Amniotic epithelial cell (primary cell): ENCODE measurements at places on chromosomes 6 and 20.

DNA sequence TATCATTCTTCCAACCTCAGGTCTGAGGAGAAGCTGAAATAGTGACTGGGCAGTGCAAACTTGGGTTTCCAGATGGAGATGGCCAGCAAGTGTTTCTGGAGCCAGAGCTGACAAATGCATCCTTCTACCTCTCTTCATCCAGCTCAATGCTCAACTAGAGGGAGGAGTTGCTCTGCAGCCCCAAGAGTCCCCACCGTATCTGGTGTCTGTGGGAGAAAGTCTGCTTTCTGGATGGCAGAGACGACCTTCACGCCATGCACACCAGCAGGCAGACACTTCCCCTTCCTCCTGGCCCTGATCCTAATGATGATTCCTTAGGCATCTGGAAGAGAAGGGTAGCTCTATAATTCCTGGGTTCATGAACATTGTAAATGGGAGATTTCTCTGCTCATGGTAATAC, 127.4 kb upstream of the SPACA1 start:
- no peak for DNase-seq

DNA sequence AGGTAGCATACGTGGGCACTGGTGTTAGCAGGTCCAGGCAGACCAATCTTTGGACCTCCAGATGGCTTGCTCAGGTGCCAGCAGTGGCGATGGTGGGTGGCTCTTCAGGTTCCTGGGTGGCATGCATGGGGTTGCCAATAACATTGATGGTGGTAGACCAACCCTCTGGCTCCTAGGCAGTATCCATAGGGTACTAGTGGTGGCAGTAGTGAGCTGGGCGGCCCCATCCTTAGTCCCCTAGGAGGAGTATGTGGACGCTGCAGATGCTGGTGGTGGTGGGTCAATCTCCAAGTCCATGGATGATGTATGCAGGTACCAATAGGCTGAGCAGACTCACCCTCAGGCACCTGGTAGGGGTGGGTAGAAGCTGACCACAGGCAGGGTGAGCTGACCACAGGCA, 70.6 kb downstream of the ZC2HC1B start:
- no peak for DNase-seq

- peak; percentile 41 for DNase-seq
These were observed 246.7 kb downstream of the CD109 start for GRCh38 chr6:73942592-73943186.

DNA sequence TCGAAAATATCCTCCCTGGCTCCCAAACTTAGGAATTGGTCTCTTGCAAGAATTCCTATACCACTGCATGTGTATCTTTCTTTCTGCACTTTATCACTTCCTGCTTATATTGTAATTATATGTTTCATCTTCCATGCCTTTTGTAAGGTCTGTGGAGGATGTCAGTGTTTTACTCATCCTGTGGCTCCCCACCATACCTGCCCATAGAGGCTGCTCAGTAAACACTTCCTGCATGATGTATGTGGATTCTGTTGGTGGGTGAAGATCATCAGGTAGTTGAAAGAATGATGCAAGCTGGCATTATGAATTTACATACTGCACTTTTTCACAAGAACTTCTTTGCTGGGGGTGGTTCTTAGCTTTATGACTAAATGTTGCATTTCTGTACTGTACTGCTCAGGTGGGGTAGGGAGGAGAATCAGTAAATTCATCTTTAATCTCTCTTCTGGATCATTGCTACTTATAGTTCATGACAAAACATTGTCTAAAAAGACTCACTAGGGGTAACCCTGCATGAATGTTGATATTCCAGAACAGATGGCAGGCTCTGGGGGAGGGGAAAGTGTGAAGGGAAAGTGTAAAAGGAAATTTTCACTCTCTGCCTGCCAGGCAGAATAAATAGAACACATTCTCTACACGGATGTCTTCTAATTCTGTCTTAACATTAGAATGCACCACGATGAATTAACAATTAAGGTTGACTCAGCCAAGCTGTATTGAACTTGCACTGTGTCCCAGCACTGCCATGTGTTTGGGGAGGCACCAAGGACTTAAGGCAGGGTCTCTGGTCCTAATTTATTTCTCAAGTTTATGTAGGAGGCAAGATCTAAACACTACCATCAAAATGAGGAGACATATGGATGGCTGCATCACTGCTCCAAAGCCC, 36.0 kb upstream of the KLHL31 start:
- no peak for DNase-seq

DNA sequence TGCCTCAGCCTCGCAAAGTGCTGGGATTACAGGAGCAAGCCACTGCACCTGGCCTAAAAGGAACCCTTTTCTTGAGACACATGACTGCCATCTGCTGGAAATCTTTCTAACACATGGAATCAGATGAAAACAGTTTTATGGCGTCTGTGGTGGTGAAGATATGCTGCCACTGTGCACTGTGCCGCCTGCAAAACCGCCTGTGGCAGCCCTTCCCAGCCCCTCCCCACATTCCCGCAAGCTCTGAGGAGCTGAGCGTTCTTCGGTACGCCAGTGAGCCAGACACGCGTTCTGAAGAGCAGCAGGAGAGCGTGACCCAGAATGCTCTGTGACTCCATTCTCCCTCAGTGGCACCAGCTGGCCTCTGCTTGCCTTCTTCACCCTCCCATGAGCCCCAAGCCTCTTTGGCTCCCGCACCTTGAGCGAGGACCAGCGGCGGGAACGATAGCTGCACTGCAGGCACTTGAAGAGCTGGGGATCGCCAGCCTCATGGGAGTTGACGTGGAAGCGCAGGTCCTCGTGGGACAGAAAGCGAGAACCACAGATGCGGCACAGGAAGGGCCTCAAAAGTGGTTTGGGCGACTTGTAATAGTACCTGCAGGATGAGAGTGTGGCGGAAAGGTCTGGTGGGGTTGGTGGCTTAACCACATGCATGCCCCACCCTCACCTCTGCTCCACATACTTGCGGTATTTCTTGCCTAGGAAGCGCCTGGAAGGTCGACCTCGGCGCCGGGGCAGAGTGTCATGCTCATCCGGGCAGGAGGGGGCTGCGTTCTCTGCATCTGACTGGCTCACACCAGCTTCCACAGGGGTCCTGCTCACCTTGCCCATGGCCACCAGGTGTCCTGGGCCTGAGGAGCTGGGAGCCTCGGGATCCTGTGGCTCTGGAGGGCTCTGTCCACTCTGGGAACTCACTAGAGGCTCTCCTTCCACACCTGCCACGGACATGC, 8.7 kb downstream of the ZNF335 start:
- peak; percentile 63 for DNase-seq

- peak; percentile 58 for DNase-seq
These were observed 157.9 kb downstream of the KIF16B start for GRCh38 chr20:16415071-16416053.

DNA sequence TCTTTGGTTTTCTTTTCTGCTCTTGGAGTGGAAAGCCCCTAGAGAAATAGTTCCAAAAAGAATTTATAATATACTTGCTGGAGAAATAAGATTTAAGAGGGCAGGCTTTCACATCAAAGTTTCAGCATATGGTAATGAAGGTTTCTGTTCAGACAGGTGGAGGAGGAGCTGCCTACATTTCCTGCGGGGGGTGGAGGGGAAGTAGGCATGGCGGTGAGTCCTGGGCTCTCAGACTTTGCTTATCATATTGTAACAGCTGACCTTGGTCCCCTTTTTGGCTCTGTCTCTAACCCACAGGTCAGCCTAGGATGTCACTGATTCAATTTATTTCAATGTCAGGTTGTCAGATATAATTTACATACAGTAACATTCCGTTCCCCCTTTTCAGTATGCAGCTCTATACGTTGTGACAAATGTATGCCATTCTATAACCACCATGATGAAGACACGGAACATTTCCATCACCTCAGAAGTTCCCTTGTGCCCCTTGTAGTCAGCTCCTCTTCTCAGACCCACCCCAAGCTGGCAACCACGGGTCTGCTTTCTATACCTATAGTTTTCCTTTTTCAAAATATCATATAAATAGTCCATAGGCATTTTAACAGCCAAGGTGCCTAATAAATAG, 77.6 kb upstream of the GGTLC1 start:
- no peak for DNase-seq

- DNase-seq, result peak; percentile 29
These were observed 306.2 kb upstream of the ZFP64 start for GRCh38 chr20:52497731-52498130.

DNA sequence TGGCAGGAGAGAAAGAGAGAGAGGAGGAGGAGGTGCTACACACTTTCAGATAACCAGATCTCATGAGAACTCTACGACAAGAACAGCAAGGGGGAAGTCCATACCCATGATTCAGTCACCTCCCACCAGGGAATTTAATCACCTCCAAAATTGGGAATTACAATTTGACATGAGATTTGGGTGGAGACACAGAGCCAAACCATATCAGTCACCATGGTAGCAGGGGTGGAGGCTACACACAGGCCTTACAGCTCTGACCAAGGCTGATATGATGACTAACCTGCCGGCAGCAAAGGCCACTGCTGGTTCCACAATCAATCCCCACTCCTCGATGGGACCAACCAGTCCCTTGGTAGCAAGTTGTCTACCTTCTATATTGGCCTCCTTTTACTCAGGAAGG, 13.6 kb upstream of the RBM24 start:
- no peak for DNase-seq

- DNase-seq, result no peak
These were observed 64.9 kb downstream of the SLC22A23 start for GRCh38 chr6:3391902-3392458.

GRCh38 chr20:58922036-58922435, 59.0 kb upstream of the NELFCD start:
- DNase-seq, result no peak

- no peak for DNase-seq
These were observed 83.1 kb upstream of the SLC24A3 start for GRCh38 chr20:19129306-19129705.

DNA sequence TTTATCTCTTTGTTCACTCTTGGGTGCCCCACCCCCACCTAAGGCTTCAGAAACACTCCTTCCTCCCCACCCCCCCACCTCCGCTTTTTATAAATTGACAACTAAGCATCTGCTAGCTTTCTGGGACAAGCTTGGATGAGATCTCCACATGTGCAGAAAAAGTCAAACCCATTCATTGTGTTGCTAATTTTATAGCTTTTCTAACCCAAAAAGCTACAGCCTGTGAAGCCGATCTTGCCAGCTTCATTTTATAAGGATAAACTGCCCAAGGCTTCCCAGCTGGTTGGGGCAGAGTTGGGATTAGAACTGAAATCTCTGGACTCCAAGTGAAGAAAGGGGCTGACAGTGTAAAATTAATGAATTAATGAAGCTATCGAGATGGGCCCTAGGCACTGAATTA, 24.1 kb downstream of the BPIFB4 start:
- no peak for DNase-seq

- DNase-seq, result peak; percentile 60
These were observed 9.8 kb downstream of the VEGFA start for GRCh38 chr6:43779852-43780236.

DNA sequence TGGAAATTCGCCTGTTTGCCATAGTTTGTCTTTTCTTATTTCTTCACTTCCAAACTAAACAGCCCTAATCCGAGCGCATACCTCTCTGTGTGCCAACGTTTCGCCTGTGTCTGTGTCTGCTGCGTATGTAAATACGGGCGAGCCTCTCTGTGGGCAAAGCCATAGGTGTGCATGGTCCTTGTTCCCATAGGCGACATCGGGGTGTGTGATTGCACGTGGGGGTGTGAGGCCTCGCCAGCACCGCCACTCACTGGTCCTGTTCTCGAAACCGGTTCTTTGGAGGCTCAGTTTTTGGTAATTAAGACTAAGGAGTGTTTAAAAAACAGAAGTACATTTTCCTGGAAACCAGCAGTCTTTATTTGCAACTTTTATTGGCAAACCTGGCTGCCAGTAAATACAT, 6.0 kb upstream of the FOXC1 start:
- no peak for DNase-seq
